T-helper 2 cell treated with Interferon-gamma antibody and Interleukin-4, amounts not matched to agents 5 μg/mL and 100 μg/mL, for 36 hours (primary cell): ENCODE measurements at places on chromosomes 5 and 9.
A peak's percentile ranks its signal among the peaks of the same experiment; 100 is the strongest.

DNA sequence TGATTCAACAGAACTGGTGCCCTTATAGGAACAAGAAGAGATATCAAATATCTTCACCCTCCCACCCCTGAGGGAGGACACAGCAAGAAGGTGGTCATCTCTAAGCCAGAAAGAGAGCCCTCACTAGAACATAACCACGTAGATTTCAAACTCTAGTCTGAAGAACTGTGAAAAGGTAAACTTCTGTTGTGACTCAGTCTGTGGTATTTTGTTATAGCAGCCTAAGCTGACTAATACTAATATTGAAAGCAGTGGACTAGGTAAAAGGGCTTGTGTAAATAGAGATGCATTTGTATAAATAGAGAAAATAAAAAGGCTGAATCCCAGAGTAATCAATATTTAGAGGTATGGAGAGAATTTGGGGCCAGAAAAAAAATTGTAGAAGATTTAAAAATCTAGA lies 157.6 kb upstream of the CCNH start:
- H3K36me3 ChIP-seq = no peaks in the 10 kb centered on the region
- no peaks in the 10 kb centered on the region for H3K27me3 ChIP-seq
- H3K27ac ChIP-seq = no peak overlapping the region
- no peak overlapping the region for H3K4me3 ChIP-seq
- no peak for DNase-seq

GRCh38 chr5:43168175-43168574 lies 23.9 kb upstream of the NIM1K start:
- H3K27ac ChIP-seq = peak overlapping the region; percentile 51
- DNase-seq = no peak
- H3K4me1 ChIP-seq = peaks cover 5% of the 10 kb centered on the region
- H3K27me3 ChIP-seq = no peaks in the 10 kb centered on the region

GRCh38 chr9:73093016-73093739 lies 58.5 kb upstream of the ANXA1 start:
- no peak overlapping the region for H3K4me3 ChIP-seq
- no peak overlapping the region for H3K27ac ChIP-seq

GRCh38 chr5:61687371-61687770 lies 355.3 kb downstream of the ZSWIM6 start:
- H3K36me3 ChIP-seq = no peaks in the 10 kb centered on the region
- no peak overlapping the region for H3K4me3 ChIP-seq
- H3K27ac ChIP-seq = no peak overlapping the region
- DNase-seq = no peak
- H3K27me3 ChIP-seq = peaks cover 2% of the 10 kb centered on the region

DNA sequence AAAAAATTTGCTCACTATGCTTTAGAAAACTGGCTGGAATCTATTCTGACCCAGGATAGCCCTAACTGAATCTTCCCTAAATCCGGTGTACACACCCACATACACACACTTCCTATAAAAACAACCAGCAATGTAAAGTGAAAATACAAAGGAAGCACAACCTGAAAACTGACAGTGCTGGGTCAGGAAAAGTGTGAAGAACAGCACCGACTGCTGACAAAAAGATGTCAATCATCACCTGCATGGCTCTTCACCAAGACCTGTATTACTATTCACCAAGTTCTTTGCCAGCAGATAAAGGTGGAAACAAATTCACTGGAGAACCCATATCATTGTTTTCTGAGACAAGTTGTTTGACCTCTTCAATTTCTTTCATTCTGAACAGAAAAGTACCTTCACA lies 293.8 kb upstream of the GRAMD2B start:
- no peak for DNase-seq
- no peaks in the 10 kb centered on the region for H3K36me3 ChIP-seq
- H3K27ac ChIP-seq = no peak overlapping the region
- no peak overlapping the region for H3K4me3 ChIP-seq

- no peak overlapping the region for H3K27ac ChIP-seq
- no peaks in the 10 kb centered on the region for H3K36me3 ChIP-seq
- no peak overlapping the region for H3K4me3 ChIP-seq
- no peaks in the 10 kb centered on the region for H3K4me1 ChIP-seq
- DNase-seq = no peak
- no peaks in the 10 kb centered on the region for H3K27me3 ChIP-seq
These were observed 304.8 kb upstream of the ZNF462 start for GRCh38 chr9:106557996-106558667.

GRCh38 chr5:150059623-150060022 lies 26.7 kb downstream of the CSF1R start:
- peaks cover 1% of the 10 kb centered on the region for H3K36me3 ChIP-seq
- H3K4me1 ChIP-seq = peaks cover 3% of the 10 kb centered on the region
- DNase-seq = no peak
- H3K27ac ChIP-seq = no peak overlapping the region
- no peak overlapping the region for H3K4me3 ChIP-seq

GRCh38 chr5:148090146-148090772 lies 26.5 kb downstream of the SPINK5 start:
- no peaks in the 10 kb centered on the region for H3K36me3 ChIP-seq
- no peak for DNase-seq
- H3K27me3 ChIP-seq = no peaks in the 10 kb centered on the region

DNA sequence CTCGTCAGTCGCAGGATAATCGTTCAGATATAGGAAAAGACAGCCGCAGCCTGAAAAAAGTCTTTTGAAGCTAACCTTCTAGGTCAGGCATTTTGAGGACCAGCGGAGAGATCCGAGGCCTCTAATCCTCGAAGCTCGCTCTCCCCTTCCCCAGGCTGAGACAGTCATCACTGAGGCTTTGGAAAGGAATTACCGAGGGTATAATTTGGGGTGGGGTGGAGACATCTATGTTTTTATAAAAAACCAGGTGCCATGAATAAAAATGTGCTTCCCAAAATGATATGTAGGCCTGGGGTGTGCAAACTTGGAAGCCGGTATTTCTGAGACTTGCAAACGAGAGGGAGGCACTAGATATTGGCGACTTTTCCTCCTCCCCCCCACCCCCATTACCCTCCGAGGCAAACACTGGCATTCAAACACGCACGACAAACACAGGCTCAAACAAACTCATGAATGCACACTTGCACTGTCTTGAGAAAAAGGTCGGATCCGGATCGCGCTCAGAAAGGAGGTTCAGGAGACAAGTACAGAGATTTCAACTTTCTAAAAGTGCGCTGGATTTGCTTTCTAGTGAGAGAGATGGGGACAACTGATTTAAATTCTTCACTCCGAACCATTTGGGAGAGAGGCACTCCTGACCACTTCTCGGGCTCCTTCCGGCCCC lies 935 bp upstream of the MSX2 start:
- H3K27ac ChIP-seq = peak overlapping the region; percentile 76
- peaks cover 89% of the 10 kb centered on the region for H3K27me3 ChIP-seq
- peaks cover 3% of the 10 kb centered on the region for H3K4me1 ChIP-seq
- no peaks in the 10 kb centered on the region for H3K36me3 ChIP-seq

DNA sequence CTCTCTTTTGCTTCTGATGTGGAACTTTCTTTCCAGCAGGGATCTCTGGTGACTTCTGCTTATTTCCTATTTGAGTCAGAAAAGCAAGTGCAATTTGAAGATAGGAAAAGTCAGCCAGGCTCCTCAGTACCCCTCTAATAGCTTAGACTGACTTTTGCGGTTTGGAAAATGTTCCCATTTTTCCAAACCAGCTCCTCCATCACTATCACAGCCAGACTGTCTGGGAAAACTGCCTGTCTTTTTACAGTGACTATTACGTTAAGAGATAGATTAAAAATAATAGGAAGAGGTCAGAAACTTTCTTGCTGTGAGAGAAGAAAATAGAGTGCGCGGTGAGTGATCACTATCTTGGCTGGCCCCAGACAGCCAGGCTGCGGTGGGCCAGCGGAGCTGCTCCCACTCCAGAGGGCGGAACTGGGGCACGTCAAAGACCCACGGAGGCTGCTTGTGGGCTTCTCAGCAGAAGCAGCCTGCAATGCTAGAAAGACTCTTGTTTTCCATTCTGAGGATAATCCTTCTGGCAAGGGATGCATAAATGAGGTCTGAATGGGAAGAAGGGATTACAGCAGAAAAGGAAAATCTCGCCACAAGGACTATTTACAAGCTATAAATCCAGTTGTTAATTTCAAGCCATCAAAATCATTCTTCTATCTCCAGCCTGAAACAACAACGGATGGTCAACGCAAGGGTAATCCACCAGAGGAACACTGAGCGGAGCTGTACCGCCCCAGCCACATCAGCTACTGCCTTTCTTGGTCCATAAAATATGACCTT lies 151.0 kb upstream of the MSX2 start:
- H3K36me3 ChIP-seq = no peaks in the 10 kb centered on the region
- no peaks in the 10 kb centered on the region for H3K4me1 ChIP-seq

DNA sequence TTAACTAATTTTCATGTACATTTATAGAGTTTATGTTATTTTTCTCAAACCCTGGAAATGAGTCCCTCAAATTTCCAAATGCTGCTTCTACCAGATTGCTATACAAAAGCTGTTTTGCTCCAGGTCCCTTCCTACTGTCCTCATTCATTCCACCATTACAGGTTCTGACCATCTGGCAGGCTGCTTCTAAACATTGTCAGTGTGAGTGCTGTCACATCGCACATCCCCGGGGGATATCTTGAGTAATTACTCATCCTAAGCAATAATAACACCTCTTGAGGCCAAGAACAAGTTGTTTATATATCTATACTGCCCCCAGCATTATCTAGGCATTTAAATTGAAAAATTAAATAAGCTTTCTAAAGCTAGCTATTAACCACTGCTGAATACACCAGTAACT lies 1675.3 kb upstream of the CDH6 start:
- DNase-seq = no peak
- H3K27ac ChIP-seq = no peak overlapping the region
- no peaks in the 10 kb centered on the region for H3K27me3 ChIP-seq
- H3K36me3 ChIP-seq = no peaks in the 10 kb centered on the region

DNA sequence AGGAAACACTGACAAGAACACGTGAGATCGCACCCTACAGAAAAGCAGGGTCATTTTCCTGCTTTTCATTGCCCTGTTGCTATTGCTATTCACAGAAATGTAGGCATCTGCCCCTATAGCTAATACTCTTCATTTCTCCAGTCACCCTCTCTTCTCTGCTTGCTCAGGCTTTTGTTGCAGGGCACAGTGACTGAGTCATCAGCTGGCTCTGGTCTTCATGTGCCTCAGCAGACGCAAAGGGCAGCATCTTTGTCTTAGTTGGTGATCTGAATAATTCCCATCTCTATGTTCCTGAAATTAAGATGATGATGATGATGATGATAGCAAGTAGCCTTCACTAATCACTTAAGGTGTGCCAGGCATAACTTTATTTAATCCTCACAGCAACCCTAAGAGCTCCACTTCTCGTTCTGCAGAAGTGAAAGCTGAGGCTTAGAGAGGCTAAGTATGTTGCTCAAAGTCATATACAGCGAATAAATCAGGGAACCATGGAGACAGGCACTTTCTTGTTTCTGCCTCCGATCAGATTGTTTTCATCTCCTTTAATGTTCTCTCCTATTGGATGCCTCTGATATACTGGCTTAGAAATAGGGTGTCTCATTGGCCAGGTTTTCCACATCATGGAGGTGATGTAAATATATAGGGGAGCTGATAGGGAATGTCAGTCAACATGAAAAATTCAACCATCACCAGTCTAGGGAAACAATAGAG lies 133.0 kb upstream of the STK32A start:
- no peak overlapping the region for H3K27ac ChIP-seq
- no peaks in the 10 kb centered on the region for H3K4me1 ChIP-seq
- H3K36me3 ChIP-seq = no peaks in the 10 kb centered on the region
- H3K27me3 ChIP-seq = no peaks in the 10 kb centered on the region

DNA sequence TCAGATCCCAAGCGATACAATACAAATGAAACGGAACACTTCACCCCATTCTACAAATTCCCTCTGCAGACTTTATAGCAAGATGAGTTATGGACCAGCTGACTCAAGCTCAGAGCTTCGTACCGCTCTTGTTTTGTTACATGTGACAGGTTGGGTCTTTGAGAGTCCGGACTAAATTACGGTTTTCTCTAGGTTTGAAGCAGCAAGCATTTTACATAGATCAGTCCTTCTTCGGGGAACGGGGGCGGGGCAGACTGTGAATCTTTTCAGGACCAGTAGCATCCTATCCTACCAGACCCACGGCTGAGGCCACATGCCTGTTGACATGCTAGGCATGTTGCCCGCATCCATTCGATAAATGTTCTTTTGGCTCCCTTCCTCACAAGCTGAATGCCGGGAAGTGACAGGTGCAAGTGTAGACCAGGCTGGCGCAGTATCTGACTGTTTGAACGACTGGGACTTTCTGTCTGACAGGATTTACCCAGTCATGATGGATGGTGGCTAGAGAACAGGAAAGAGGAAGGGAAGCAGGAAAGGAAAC lies 811.0 kb upstream of the GRAMD2B start:
- no peak for DNase-seq
- no peak overlapping the region for H3K4me3 ChIP-seq
- H3K4me1 ChIP-seq = no peaks in the 10 kb centered on the region

- no peaks in the 10 kb centered on the region for H3K27me3 ChIP-seq
- peaks cover 12% of the 10 kb centered on the region for H3K36me3 ChIP-seq
- DNase-seq = no peak
- peaks cover 2% of the 10 kb centered on the region for H3K4me1 ChIP-seq
These were observed 16.2 kb downstream of the ISOC1 start for GRCh38 chr5:129110742-129111141.
